ENCODE measurements at places on chromosomes 7 and 10.

GRCh38 chr10:98244586-98244985, 23.4 kb downstream of the LOXL4 start:
- no peak for DNase-seq

DNA sequence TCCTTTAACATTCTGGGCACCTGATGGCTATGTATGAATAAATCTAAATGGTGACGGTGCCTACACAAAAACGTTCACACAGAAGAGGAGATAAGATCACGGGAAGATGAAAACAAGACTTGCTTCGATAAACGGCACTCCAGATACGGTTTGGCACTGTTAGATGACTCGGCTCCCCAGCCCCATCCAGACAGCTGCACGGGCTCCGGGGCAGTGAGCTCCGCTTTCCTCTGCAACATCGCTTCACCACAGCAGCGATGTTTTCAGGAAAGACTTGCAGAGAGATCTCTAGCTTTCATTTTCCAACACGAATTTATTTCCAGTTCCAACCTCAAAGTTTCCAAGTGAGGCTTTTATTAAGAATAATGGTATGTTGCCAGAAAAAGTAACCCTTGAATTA, 132.1 kb downstream of the KLF6 start:
- DNase-seq: no peak

- no peak for DNase-seq
Observed at GRCh38 chr7:43112459-43112940, at the start of gene HECW1. Gene HECW1, plus strand, starts transcription at chr7:43112647. Its CDS starts 131,259 bp downstream, at chr7:43243906.

DNA sequence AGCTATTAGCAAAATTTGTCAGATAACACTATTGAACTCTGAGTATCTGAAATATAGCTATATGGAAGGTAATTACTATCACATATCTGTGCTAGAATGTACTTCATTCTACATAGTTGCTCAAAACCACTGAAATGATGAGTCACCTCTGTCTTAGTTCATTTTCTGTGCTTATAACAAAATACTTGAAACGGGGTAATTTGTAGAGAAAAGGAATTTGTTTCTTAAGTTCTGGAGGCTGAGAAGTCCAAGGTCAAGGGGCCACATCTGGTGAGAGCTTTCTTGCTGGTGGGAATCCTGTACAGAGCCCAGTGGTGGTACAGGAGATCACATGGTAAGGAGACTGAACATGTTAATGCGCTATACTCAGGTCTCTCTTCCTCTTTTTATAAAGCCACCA, 41.9 kb upstream of the TNKS2 start:
- no peak for DNase-seq

DNA sequence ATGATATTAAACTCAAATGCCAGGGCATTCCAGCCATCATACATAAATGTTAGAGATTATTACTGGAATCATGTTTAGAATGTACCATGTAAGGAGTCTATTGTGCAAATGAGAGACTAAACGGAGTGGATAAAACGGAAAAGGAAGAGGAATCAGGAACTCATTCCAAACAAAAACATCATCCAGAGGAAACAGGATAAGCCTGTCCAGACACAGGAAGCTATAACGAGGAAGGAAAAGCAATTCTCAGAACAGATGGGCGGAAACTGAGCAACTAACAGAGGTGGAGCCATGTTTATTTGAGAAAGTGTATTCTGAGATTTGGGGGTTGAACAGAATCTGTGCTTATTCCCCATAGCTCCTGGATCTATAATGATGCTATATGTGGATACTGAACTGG, 52.3 kb upstream of the TRIM24 start:
- no peak for DNase-seq

All from DMS79 (cell line).